ENCODE measurements at places on chromosomes 5 and 9.

GRCh38 chr5:145158730-145159129 is 676.4 kb downstream of the PRELID2 start:
- H3K27me3 ChIP-seq = no peaks in the 10 kb centered on the region
- H3K36me3 ChIP-seq = no peaks in the 10 kb centered on the region
- H3K4me1 ChIP-seq = peaks cover 2% of the 10 kb centered on the region
- DNase-seq = peak; percentile 14

GRCh38 chr9:41229408-41230401 is 40.6 kb upstream of the ZNG1F start:
- no peak overlapping the region for H3K4me3 ChIP-seq
- DNase-seq = no peak
- no peak overlapping the region for H3K27ac ChIP-seq
- no peaks in the 10 kb centered on the region for H3K4me1 ChIP-seq
- H3K27me3 ChIP-seq = peaks cover 6% of the 10 kb centered on the region

GRCh38 chr9:29100762-29101161 is 1527.5 kb upstream of the C9orf72 start:
- DNase-seq = no peak
- no peak overlapping the region for H3K4me3 ChIP-seq
- no peaks in the 10 kb centered on the region for H3K36me3 ChIP-seq
- no peaks in the 10 kb centered on the region for H3K27me3 ChIP-seq
- H3K4me1 ChIP-seq = no peaks in the 10 kb centered on the region
- no peak overlapping the region for H3K27ac ChIP-seq

DNA sequence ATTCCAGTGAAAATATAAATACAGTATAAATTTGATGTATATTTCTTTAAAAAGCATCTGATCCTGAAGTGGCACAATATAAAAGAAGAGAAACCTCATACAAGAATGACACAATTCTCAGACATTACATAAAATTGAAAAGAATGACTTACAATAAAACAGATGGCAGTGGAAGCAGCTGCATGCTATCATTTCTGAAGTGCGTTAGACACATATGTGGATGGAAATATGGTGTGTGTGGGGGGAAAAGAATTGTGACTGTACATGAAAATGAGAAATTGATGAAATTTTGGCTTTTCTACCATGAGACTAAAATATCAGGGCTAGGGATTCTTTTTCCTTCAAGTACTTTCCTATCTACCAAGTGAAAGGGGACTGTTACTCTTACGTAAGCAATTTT is 45.9 kb upstream of the CDH18 start:
- peaks cover 2% of the 10 kb centered on the region for H3K4me1 ChIP-seq
- peak overlapping the region; percentile 29 for H3K27ac ChIP-seq
- no peak overlapping the region for H3K4me3 ChIP-seq

DNA sequence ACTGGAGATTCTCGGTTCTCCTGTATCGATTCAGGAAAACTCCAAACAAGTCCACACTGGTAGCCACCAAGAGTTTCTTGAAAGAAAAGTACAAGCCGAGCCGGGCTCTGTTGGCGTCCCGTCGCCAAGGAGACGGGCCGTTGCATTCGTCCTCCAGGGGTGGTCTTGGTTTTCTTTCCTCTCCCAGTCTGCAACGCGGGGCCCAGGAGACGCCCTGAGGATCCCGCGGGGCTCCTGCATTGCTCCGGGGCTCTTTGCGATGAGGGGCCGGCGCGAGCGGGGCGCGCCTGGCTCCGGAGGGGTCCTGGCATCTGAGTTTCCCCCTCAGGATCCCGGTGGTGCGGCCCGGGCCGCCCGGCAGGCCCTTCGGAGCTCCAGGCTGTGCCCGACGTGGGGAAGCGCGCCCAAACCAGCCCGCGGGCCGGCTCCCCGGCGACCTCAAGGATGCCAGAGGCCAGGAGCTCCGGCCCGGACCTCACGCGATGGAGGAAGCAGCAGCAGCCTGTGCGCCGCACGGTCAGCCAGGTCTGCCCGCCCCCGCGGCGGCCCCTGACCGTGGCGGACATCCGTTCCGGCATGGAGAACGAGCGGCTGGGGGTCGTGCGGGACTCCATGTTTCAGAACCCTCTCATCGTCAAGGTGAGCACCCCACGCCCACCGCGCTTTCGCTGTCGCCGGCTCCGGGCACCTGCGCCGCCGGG is at the start of gene CFAP77:
Gene CFAP77 (plus strand): TSS at position 384 of the 701 bp plus-strand sequence. CDS start 61 bp downstream, at position 445.
- peak within 1 kb of the TSS; percentile 22 for H3K4me3 ChIP-seq
- peak; percentile 48 for DNase-seq
- H3K27me3 ChIP-seq = peaks cover 59% of the 10 kb centered on the region
- peaks cover 25% of the 10 kb centered on the region for H3K4me1 ChIP-seq
- H3K27ac ChIP-seq = no peak within 1 kb of the TSS

- no peak overlapping the region for H3K27ac ChIP-seq
- no peak overlapping the region for H3K4me3 ChIP-seq
- H3K4me1 ChIP-seq = no peaks in the 10 kb centered on the region
- H3K27me3 ChIP-seq = no peaks in the 10 kb centered on the region
- no peaks in the 10 kb centered on the region for H3K36me3 ChIP-seq
Measured at GRCh38 chr5:31049461-31049860, 144.0 kb upstream of the CDH6 start.
